ENCODE measurements at places on chromosomes 5 and 9.

DNA sequence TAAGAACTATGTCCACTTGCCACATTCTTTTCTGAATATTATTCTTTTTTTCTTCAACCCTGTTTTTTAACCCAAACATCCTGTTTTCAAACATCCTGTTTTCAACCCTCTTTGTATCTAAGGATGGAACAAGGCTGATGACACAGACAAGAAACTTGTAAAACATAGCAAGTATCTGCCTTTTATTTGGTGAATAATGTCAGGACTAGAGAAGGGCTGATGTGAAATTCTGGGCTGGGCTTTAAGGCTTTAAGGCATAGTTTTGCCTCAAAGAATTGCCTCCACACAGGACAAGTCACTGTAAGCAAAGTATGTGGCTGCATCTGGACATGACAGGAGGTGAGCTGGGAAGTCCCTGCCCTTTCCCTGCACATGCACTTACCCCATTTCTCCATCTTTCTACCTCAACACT is 42.5 kb upstream of the RIC1 start:
- peak; percentile 80 for DNase-seq

DNA sequence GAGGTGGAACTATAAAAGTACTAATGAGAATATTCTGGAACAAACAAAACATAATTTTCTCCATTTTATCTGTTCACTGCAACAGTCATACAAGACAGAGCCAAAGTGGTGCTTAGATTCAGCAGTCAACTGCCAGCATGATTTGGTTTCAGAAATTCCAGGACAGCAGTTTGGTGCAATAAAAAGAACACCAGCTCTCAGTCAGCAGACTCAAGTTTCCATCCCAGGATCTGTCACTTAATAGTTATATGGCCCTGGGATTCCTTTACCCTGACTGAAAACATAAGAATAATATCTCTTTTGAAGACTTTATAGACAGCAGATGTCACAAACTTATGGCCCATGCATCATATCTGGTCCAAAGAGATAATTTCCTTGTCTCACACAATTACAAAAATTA is 92.8 kb upstream of the RASEF start:
- no peak for DNase-seq

- no peak for DNase-seq
Measured at GRCh38 chr5:125256296-125256695, 509.9 kb upstream of the ZNF608 start.

- DNase-seq: no peak
Measured at GRCh38 chr5:148829248-148829594, 2.8 kb downstream of the ADRB2 start.

DNA sequence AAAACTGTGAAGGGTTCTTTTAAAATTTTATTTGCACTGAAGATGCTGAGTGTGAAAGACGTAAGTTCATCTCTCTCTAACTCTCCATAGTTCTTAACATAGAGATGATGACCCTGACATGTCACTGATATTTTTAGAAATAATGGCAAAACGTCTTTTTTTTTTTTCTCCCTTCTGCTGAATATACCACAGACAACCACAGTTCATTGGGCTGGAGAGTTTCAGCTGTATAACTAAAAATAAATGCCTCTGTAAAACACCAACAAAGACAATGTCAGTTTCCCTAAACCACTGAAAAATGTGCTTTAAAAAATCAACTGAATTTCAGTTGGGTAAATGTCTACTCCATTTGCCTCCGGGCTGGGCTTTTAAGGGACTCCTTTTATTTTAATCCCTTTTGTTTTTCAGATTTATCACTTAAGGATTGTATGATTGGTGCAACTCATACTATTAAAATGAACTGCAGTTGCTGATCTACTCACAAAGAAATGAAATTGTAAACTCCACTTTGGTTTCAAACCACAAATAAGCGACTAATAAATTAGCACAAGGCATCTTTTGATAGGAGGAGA is 830.9 kb upstream of the WWC1 start:
- peak; percentile 32 for DNase-seq

- peak; percentile 21 for DNase-seq
Measured at GRCh38 chr5:151523335-151523734, 67.8 kb downstream of the FAT2 start.

GRCh38 chr9:9117866-9118265 is 1318.3 kb upstream of the DMAC1 start:
- DNase-seq: no peak

DNA sequence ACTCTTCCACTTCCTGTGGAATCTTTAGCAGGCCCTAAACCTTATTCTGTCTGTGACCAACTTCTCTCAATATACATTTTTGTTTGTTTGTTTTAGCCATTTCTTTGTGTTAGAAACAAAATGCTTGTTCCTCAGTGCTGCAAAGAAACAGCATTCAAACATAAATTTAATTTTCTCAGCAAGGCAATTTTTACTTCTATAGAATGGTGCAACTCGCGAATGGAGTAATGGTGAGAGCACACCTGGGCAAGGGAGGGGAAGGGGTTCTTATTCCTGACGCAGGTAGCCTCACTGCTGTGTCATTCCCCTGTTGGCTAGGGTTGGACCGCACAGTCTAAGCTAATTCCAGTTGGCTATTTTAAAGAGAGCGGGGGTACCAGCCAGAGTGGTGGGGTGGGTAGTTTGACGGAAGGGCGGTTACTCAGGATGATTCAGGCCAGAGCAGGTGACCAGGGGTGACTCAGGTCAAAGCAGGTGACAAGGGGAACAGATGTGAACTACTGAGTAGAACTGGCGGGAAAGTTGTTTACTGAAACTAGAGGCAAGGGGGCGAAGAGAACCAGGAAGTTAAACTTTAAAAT is 21.4 kb downstream of the ZNF169 start:
- DNase-seq: no peak

DNA sequence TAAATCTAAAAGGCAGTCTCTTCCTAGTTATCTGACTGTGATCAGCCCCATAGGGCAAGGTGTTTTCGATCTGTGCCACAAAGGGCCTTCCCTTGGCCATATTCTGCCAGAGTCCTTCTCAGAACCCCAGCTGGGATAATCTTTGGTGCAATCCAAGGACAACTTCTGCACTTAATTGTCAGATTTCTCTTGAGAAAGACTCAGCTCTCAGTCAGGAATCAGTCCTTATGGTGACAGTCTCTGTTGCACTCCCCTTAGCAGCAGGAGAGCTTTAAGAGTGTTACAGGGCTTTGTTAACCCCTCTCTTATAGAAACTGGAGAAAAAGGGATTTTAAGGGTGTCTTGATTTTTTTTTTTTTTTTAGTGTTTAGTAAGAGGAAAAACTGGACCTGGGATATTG is 15.4 kb upstream of the RFX3 start:
- no peak for DNase-seq

- DNase-seq: no peak
Measured at GRCh38 chr5:140072812-140073211, 29.7 kb upstream of the NRG2 start.

GRCh38 chr9:9563817-9564216 is 1049.0 kb downstream of the PTPRD start:
- DNase-seq: no peak

DNA sequence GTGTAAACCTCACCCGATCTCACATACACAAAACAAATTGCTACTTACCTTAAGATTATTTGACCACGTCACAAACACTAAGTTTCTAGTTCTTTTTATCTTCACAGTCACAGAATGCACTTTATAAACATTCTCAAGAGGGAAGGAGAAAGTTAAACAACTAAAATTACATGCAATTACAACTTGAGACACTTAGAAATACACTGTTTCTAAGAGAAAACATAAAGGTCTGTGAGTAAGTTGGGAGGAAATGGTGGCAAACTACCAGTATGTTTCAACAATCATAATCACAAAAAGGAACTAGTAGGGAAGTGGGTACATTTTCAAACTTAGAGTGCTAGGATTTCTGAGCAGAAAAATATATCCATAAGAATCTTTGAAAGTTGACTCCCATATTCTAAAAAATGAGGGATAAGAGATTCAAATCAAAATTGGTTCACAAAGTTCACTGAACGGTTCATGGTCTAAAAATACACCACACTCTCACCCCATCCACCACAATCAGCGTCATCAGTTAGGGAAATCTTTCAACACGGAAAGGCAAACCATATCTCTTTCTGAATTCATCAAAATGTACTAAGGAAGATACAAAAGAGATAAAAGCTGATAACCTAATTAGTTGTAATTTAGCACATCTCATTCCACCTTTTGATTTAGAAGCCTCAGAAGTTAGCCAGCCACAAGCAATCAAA is 182.6 kb downstream of the BNC2 start:
- no peak for DNase-seq
